Hematopoietic multipotent progenitor cell treated with erythropoietin and hydrocortisone succinate and interleukin-3 and kit ligand, for 6 days (in vitro differentiated cells): ENCODE measurements at places on chromosomes 13 and 19.
A peak's percentile ranks its signal among the peaks of the same experiment; 100 is the strongest.

DNA sequence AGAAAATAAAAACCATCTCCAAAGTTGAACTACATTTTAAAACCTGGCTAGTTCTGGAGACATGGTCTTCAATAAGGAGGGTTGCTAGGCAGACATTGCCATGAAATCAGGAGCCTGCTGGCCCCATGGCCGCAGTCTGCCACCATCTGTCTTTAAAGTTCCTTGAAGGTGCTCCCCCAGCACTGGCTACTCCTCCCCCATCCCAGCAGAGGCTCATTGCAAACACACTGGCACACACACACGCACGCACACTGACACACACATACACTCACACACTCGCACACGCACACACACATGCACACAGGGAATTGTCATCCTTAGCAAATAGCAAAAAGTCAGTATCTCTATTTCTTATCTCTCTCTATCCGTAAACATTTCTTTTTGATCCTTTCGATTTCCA is 68.4 kb downstream of the ZIC5 start:
- DNase-seq: no peak

GRCh38 chr19:39138221-39139211 is 12.9 kb downstream of the PAK4 start:
- DNase-seq: no peak

- DNase-seq: no peak
These were observed 10.4 kb downstream of the LILRB4 start for GRCh38 chr19:54673222-54673621.

- no peak for DNase-seq
These were observed 1779.6 kb upstream of the PRR20A start for GRCh38 chr13:55361141-55361540.

DNA sequence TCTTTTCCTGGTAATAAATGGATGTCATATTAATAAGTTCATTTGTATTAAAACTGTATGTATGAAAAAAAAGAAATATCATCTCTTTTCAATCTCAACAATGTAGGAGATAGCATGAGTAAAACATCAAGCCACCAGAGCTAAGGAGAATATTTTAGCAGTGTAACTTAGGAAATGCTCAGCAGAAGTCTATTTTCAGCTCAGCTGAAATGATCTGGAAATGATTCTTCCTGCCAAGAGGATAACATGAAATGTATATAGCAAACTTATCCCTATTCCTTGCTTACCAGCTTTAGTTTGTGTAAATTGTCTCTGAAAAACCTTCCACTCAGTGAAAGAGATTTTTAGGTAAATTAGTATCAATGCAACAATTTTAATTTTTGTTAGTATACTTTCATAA is 1194.4 kb downstream of the SLITRK1 start:
- no peak for DNase-seq

DNA sequence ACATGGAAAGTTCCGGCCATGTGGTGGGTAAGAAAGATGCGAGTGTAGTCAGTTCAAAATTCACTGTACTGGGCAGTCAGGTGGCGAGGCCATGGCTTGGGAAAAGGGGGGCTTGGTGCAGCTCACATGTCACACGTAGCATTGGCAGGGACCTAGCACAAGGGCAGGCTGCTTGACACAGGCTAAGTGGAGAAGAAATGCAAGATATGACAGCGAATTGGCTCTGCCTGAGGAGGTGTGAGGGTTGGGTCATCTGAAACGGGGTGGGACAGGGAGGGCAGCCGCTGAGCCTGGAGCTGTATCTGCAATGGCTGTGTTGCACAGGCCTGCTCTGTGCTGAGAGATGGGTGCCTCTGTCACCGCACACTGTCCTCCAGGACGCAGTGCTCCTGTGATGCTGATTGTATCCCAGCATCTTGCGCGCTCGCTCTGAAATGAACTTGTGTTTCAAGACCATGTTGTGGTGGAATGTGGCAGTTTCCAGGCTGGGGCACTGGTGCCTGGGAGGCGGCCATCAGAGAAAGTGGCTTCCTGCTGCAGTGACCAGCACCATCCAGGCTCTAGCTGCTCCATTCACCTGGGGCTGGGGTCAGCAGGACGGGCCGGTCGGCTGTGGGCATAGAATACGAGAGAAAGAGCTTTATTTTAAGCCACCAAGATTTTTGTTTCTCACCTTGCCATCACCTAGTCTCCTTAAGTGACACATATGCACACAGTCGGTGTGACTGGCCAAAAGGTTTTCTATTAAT is 70.3 kb downstream of the TEX29 start:
- DNase-seq: no peak

GRCh38 chr19:4183967-4184717 is 1.7 kb downstream of the ANKRD24 start:
- DNase-seq: no peak

- peak; percentile 4 for DNase-seq
These were observed 20.1 kb upstream of the ZNRF4 start for GRCh38 chr19:5434970-5435641.

DNA sequence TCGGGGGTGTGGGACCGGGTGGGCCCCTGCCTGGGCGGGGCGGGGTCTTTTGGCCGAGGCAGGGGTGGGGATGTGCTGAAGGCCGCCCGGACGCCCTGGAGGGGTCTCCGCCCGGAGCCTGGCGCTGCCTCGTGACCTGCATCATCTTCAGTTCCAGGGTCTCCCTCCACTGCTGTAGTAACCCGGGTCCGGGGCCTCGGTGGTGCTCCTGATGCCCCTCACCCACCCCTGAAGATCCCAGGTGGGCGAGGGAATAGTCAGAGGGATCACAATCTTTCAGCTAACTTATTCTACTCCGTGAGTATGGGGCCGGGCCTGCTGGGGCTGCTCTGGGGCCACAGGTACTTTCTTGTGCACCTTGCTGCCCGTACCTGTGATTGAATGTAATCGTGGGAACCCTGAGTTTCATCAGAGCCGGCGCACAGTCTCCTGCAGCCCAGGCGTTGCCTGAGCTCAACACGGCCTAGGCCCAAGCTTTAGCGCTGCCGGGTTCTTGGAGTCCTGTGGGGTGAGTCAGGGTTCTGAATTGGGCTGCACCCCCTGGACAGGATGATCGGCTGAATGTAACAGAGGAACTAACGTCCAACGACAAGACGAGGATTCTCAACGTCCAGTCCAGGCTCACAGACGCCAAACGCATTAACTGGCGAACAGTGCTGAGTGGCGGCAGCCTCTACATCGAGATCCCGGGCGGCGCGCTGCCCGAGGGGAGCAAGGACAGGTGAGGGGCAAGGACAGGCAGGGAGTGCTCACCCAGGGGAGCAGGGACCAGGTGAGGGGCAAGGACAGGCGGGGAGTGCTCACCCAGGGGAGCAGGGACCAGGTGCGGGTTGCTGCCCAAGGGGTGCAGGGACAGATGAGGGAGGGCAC is 10.5 kb downstream of the PEAK3 start:
- no peak for DNase-seq

GRCh38 chr13:36979361-36980050 is 19.6 kb downstream of the ALG5 start:
- no peak for DNase-seq

DNA sequence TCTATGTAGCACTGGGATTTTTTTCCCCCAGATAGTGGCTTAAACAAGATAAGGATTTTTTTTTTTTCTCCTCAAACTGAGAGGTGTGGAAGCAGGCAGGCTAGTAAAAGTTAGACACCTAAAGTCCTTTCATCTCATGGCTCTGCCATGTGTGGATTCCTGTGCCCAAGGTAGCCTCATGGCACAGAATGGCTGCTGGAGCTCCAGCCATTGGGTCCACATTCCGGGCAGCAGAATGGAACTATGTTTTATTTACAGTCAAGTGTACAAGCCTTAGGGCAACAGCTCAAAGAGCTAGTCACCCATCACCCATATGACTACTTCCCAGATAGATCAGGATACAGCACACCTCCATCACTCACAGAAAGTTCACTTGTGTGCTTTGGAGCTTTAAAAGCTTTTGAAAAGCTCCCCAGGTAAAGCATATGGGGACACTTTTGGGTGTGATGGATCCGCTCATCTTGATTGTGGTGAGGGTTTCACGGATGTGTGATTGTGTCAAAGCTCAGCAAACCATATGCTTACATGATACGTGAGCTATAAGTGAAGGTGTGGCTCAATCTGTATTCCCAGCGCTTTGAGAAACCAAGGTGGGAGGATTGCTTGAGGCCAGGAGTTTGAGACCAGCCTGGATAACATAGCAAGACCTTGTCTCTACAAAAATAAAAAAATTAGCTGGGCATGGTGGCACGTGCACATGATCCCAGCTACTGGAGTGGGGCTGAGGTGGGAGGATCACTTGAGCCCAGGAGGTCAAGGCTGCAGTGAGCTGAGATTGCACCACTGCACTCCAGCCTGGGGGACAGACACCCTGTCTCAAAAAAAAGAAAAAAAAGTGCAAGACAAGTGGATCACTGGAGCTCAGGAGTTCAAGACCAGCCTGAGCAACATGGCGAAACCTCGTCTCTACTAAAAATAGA is 18.1 kb downstream of the PGLS start:
- no peak for DNase-seq

GRCh38 chr13:73981595-73981994 is 152.6 kb downstream of the KLF12 start:
- DNase-seq: no peak

DNA sequence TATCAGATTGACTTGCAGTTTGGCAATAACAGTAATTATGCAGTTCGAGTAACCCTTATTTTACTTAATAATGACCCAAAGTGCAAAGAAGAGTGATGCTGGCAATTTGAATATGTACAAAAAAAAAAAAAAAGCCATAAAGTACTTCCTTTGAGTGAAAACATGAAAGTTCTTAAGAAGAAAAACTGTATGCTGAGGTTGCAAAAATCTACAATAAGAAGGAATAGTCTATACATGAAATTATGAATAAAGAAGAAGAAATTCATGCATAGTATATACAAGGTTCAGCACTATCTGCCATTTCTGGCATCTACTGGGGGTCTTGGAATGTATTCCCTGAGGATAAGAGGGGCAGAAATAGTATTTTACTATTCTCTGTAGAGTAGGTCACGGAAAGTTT is 55.9 kb downstream of the ZC3H13 start:
- no peak for DNase-seq

DNA sequence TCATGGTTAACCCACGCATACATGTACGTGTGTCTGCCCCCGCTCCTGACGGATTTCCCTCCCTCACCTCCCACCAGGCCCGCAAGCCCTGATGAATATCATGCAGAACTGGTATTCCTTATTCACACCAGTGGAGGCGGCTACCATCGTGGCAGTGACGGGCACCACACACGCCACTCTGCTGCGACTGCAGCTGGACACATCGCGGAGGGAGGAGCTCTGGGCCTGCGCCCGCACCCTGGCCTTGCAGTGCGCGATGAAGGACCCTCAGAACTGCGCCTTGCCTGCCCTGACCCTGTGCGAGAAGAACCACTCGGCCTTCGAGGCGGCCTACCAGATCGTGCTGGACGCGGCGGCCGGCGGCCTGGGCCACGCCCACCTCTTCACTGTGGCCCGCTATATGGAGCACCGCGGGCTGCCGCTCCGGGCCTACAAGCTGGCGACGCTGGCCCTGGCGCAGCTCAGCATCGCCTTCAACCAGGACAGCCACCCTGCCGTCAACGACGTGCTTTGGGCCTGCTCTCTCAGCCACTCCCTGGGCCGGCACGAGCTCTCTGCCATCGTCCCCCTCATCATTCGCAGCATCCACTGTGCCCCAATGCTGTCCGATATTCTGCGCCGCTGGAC is 35.0 kb downstream of the ZSWIM4 start:
- no peak for DNase-seq

DNA sequence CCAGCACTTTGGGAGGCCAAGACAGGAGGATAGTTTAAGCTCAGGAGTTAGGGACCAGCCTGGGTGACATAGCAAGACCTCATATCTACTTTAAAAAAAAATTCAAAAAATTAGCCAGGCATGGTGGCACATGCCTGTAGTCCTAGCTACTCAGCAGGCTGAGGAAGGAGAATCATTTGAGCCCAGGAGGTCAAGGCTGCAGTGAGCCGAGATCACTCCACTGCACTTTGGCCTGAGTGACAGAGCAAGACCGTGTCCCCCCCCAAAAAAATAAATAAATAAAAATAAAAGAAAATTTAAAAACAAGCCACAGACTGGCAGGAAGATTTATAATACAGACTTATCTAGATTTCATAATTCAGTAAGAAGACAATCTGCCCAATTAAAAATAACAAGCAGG is 14.8 kb downstream of the PSPC1 start:
- DNase-seq: no peak

GRCh38 chr19:41123716-41124294 is 9.6 kb downstream of the CYP2F1 start:
- no peak for DNase-seq

GRCh38 chr13:37143911-37144310 is 38.4 kb upstream of the CSNK1A1L start:
- DNase-seq: no peak

DNA sequence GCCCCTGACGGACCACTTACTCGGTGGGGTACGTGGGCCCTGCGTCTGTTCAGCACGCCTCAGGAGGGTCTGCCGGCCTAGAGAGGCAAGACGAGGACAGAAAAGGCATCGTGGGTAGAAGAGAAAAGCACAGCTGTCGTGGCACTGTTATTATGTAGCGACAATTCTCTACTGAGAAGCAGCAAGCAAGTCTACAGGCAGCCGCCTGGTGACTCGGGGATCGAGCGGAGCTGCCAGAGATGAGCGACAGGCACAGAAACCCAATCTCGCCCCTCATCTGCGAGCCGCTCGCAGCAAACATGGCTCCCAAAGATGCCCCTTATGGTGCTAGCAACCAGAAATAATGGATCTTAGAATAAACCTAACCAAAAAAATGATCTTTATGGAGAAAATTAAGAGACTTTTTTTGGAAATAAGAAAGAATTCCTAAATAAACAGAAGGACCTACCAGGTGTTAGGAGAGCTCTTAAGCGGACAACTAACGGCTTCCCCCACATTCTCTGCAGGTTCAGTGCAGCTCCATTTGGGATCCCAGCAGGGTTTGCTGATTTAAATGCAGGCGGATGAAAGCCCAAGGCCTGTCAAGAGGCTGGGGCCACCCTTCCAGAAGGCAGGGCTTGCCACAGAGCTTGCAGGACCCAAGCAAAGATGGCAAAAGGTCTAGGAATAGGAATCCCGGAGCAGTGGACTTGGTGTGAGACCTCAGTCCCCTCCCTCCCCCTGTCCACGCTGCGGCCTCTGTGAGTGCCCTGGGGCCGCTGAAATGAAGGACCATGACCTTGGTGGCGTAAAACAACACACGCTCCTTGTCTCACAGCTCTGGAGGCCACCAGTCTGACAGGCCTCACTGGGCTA is 152.6 kb downstream of the KDM4B start:
- DNase-seq: no peak

DNA sequence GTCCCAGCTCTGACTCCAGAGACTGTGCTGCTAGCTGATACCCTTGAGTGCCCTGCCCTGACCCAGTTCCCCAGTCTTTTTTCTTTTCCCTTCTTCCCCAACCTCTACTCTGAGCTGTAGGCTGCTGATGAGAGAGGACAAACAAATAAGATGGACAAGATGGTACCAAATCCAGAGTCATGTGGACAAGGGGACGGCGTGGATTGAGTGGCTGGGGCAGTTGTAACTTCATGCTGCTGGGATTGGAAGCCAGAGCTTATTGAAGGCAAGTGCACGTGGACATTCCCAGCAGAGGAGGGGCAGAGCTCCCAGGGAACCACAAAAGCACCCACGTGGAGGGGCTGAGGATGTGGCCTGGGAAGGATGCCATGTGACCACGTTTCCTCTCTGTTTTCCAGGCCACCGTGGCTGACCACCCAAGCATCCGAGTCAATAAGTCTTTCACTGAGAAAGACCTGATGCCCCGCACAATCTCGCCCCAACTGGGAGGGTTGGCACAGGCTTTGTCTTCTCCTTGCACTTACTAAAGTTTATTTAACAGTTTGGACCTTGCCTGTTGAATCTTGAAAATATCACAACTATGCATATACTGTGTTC is 323.3 kb upstream of the ZNF507 start:
- no peak for DNase-seq

GRCh38 chr19:52187407-52187806 is 2.4 kb upstream of the PPP2R1A start:
- DNase-seq: no peak
